ENCODE measurements at places on chromosomes 13 and 19.

- no peak for DNase-seq
These were observed 58.2 kb upstream of the EEF1AKMT1 start for GRCh38 chr13:20831933-20832332.

- no peak for DNase-seq
These were observed 334.6 kb downstream of the FOXO1 start for GRCh38 chr13:40331802-40332201.

- no peak for DNase-seq
These were observed 42.2 kb downstream of the GATAD2A start for GRCh38 chr19:19447536-19448237.

DNA sequence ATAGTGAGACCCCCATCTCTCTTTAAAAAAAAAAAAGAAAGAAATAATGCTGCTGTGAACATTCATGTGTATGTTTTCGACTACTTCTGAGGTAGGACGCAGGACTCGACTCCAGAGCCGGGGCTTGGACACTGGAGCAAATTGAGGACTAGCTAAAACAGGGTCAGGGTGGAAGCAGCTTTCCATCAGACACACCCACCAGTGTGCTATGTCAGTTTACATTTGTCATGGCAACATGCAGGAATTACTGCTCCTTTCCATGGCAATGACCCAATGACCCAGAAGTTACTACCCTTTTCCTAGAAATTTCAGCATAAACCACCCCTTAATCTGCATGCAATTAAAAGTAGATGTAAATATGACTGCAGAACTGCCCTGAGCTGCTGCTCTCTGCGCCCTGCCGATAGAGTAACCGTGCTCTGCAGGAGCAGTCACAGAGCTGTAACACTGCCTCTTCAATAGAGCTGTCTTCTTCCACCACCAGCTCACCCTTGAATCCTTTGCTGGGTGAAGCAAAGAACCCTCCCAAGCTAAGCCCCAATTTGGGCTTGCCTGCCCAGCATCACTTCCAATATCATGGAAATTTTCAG lies 61.6 kb upstream of the ZNF599 start:
- no peak for DNase-seq

GRCh38 chr13:62920159-62920558 lies 1504.5 kb upstream of the PCDH20 start:
- DNase-seq, result no peak

All from esophagus squamous epithelium (tissue), 5 donors.